Vagina (tissue), 2 donors: ENCODE measurements at places on chromosomes 5 and 9.

GRCh38 chr5:149063017-149063687 lies at the start of gene SH3TC2:
TSS of gene SH3TC2 (minus strand) at chr5:149063062. CDS start at chr5:149063022, 40 bp downstream.
- H3K27me3 ChIP-seq, result no peaks in the 10 kb centered on the region
- H3K4me1 ChIP-seq, result peaks cover 28% of the 10 kb centered on the region
- no peak for DNase-seq
- H3K27ac ChIP-seq, result peak within 1 kb of the TSS; percentile 57
- H3K4me3 ChIP-seq, result no peak within 1 kb of the TSS

GRCh38 chr9:23772385-23772783 lies 53.7 kb downstream of the ELAVL2 start:
- no peak for DNase-seq
- no peaks in the 10 kb centered on the region for H3K27me3 ChIP-seq
- no peaks in the 10 kb centered on the region for H3K4me1 ChIP-seq
- no peak overlapping the region for H3K4me3 ChIP-seq
- H3K27ac ChIP-seq, result no peak overlapping the region

GRCh38 chr9:76138360-76138759 lies 247.9 kb downstream of the PCSK5 start:
- H3K4me1 ChIP-seq, result peaks cover 13% of the 10 kb centered on the region
- H3K36me3 ChIP-seq, result no peaks in the 10 kb centered on the region
- H3K4me3 ChIP-seq, result no peak overlapping the region
- no peak overlapping the region for H3K27ac ChIP-seq
- DNase-seq, result no peak

GRCh38 chr5:179780362-179780761 lies 13.4 kb upstream of the LTC4S start:
- H3K27ac ChIP-seq, result no peak overlapping the region
- DNase-seq, result no peak
- H3K4me3 ChIP-seq, result no peak overlapping the region
- H3K27me3 ChIP-seq, result no peaks in the 10 kb centered on the region
- H3K36me3 ChIP-seq, result peaks cover 17% of the 10 kb centered on the region

- DNase-seq, result no peak
- peak overlapping the region; percentile 85 for H3K4me3 ChIP-seq
- no peaks in the 10 kb centered on the region for H3K36me3 ChIP-seq
- peaks cover 33% of the 10 kb centered on the region for H3K4me1 ChIP-seq
Observed at GRCh38 chr5:62306323-62306895, 403 bp downstream of the KIF2A start.

DNA sequence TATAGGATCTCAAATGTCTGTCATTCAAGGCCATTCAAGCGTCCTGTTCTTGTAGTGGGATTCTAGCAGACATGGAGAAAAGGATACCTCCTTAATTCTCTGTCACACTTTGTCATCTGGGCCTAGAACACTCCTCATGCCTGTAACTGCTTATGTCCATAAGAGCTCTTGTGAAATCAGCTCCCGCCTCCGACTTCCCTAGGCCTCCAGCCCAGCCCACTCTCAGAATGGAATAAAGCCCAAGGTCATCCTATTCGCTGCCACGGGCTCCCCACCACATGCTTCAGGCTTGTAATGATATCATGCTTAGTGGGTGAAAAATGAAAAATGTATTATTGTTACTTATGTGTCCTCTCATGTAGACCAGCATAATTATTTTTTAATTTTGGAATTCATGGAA lies 632.5 kb downstream of the ISL1 start:
- no peak overlapping the region for H3K27ac ChIP-seq
- no peak overlapping the region for H3K4me3 ChIP-seq
- no peaks in the 10 kb centered on the region for H3K27me3 ChIP-seq
- DNase-seq, result no peak
- H3K4me1 ChIP-seq, result no peaks in the 10 kb centered on the region

GRCh38 chr9:130051855-130052254 lies 1.9 kb upstream of the GPR107 start:
- H3K27me3 ChIP-seq, result no peaks in the 10 kb centered on the region
- H3K36me3 ChIP-seq, result no peaks in the 10 kb centered on the region
- no peak overlapping the region for H3K4me3 ChIP-seq
- no peak for DNase-seq

GRCh38 chr9:77705636-77706035 lies 57.5 kb upstream of the GNA14 start:
- no peaks in the 10 kb centered on the region for H3K36me3 ChIP-seq
- H3K4me3 ChIP-seq, result no peak overlapping the region
- no peak overlapping the region for H3K27ac ChIP-seq

DNA sequence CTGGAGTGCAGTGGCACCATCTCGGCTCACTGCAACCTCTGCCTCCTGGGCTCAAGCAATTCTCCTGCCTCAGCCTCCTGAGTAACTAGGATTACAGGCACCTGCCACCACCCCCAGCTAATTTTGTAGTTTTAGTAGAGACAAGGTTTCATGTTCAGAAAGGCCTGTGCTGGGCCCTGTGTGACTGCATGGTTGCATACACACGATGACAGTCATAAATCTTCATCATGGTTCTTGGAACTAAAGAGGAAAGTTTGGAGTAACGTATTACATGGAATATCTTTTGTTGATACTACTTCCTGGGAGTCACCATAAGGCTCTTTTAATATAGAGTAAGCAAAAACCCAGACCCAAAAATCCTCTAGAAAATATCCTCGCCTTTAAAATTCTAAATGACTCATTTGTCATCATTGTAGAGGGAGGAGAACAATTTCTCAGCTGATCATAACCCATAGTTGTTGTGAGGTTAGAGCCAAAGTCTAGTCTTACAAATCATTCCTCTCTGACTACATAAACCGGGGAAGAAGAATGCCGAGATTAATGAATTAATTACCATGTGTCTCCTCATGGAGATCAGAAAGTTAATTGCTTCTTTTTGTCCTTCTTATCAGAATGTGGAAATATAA lies 47.0 kb downstream of the KLF9 start:
- H3K27me3 ChIP-seq, result no peaks in the 10 kb centered on the region
- no peak overlapping the region for H3K27ac ChIP-seq
- no peaks in the 10 kb centered on the region for H3K36me3 ChIP-seq
- no peak overlapping the region for H3K4me3 ChIP-seq
- no peaks in the 10 kb centered on the region for H3K4me1 ChIP-seq

DNA sequence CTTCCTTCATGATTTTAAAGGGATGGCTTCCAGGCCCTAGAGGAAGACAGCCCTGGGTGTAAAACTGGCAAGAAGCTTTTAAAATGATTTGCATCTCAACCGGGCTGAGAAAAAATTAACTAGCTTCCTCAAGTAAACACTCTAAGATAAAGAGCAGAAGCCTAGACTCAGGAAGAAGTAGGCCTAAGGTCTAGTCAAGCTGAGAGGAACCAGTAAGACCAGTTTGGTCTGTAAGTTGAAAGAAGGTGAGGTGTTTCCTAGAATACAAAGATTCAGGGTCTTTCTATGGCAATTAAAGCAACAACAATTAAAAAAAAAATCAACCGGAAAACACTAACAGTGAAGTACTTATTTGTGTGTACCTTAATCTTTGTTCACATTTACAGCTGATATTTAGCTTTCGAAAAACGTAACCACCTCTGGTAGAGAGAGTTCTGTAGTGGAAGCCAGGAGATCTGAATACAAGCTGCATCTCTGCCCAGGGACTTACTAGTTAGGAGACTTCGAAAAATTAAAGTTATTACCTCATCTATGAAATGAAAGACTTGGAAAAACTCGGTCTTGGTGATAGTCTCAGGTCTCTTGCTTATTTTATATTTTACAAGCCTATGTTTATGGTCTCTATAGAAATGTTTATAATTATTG lies 75.7 kb downstream of the TUSC1 start:
- no peak for DNase-seq
- no peaks in the 10 kb centered on the region for H3K36me3 ChIP-seq
- no peaks in the 10 kb centered on the region for H3K4me1 ChIP-seq
- no peak overlapping the region for H3K27ac ChIP-seq
